ENCODE measurements at places on chromosomes 1 and 21.

- no peak for DNase-seq
Measured at GRCh38 chr1:167440345-167440744, 78.0 kb downstream of the CD247 start.

DNA sequence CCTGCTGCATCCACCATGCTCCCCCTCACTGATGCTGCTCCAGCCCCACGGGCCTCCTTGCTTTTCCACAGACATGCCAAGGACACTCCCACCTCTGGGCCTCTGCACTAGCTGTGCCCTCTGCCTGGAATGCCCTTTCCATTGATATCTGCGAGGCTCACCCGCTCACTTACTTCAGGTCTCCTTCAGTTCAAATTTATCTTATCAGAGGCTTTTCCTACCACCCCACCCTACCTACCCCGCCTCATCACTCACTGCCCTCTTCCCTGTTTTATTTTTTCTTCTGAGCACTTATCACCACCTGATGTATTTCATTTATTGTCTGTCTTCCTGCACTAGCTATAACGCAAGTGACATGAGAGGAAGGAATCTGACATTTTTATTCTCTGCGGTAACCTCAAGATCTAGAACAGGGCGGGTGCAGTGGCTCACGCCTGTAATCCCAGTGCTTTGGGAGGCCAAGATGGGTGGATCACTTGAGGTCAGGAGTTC lies 7.0 kb downstream of the HSPG2 start:
- no peak for DNase-seq

- DNase-seq = no peak
Measured at GRCh38 chr21:36788120-36788638, 89.3 kb downstream of the SIM2 start.

DNA sequence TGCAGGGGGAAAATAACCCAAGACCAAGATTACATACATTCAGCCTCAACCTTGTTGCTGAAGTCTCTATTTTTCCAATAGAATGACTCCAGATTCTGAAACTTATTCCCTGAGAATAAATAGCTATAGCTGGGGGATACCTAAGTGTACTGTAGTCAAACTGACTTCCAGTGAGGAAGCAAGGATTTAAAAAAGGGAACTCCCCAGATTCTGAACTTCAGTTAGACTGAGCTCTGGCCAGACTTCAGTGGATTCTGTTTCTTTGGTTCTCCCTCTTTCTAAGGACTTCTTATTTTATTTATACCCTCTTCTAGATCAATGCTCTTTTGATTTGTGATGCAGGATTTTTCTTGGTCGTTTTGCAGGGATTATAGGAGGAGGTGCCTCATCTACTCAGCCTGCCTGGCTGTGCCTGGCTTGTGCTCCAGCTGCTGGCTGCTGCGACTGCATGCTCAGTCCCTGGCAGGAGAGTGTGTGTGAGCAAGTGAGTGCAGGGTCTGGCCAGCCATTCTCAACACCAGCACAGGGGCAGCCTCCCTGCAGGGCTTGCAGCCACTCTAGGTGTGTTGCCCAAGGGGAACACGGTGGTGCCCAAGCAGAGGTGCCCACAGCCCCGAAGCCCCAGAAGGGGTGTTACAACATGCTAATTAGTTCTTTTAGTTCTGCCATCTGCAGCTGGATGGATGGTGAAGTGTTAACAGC lies 43.0 kb downstream of the SPATA17 start:
- no peak for DNase-seq

DNA sequence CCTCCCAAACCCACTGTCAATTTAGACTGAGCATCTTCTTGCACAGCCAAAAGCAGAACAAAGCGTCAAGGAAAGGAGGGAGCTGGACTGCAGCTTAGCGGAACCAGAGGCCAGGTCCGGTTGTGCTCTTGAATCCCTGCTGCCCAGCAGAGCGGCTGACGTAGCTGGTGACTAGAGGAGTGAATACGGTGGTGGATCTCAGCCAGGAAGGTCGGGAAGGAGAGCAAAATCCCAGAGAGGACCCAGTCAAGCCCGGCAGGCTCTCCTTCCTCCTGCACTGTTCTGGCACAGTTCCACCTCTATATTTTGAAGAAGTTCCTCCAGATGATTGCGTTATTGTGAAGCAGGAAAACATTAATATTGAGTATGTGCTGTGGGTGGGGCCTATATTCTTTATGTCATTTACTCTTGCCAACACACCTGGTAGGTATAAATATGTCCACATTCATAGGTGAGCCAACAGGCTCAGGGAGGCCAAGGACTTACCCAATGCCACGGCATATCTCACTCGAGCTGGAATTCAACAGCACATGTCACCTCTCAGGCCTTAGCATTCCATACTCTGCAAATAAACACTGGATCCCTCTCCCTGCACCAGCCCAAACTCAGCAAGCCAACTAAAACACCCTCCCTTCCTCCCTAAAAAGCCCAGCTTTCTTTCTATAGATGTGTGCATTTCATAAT lies 23.6 kb upstream of the ABCB10 start:
- DNase-seq = no peak

DNA sequence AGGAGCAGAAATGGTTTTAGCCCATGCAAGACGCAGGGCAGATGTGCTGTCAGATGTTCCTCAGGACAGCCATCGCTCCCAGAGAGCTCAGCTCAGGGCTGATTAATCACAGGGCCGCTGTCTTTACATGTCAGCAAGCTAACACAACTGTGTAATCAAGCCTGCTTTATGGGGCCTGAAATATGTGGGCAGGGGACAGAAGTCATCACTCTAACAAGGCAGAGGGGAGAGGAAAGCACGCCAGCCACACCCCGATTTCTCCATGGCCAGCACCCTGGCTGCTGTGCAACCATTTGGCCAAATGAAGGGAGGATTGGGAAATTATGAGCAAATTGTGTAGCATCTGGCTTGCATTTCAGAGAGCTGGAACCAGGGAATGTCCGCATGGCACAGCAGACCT lies 368.8 kb downstream of the NPHP4 start:
- no peak for DNase-seq

- DNase-seq = no peak
Measured at GRCh38 chr21:31201548-31201947, 142.5 kb downstream of the TIAM1 start.

DNA sequence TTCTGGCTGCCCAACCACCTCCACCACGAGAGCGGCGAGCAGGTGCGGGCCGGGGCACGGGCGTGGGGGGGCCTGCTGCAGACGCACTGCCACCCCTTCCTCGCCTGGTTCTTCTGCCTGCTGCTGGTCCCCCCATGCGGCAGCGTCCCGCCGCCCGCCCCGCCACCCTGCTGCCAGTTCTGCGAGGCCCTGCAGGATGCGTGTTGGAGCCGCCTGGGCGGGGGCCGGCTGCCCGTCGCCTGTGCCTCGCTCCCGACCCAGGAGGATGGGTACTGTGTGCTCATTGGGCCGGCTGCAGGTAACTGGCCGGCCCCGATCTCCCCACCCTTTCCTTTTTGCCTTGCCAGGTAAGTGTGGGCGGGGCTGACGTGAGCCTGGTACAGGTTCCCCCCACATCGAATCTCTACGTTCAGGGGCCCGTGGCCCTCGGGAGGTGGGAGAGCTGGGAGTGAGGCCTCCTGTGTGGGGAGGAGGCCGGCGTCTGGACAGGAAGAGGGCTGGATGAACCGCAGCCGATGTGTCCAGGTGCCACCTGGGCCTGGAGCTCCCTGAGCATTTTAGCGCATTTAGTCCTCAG lies 51.7 kb downstream of the COL18A1 start:
- peak; percentile 45 for DNase-seq

GRCh38 chr1:203677771-203678170 lies 51.1 kb downstream of the ATP2B4 start:
- DNase-seq = no peak

DNA sequence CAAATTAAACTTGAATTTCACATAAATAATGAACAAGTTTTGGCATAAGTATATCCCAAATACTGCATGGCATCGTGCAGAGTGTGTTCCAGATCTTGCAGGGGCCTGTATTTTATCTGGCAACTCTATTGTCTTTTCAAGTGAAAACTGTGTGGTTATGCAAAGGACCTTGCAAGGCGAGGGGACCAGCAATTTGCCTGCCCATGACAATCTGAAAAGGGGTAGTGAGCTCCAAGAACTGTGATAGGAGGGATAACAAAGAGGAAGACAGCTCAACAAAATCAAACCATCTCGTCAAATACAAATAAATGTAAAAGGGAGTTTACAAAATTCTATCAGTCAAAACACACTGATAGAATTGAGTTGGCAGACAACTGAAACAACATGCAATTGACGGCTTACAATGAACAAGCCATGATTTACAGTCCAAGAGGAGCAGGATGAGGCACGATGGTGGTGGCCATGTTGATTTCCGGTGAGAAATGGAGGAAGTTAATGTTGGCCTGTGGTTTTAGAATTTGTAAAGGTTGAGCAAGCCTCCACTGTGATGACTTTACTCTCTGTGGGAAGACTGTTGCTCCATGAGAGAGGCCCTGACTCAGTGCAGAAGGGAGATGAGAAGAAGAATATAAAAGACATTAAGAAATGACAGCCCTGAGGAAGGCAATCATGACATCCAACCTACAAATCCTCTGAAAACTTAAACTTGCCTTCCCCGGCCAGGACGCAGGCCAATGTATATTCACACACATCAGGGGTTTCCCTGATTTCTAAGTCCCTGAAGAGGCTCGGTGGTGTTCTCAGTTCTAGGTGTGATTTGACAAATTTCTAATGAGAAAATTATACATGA lies 132.2 kb downstream of the ADSS2 start:
- DNase-seq = no peak

DNA sequence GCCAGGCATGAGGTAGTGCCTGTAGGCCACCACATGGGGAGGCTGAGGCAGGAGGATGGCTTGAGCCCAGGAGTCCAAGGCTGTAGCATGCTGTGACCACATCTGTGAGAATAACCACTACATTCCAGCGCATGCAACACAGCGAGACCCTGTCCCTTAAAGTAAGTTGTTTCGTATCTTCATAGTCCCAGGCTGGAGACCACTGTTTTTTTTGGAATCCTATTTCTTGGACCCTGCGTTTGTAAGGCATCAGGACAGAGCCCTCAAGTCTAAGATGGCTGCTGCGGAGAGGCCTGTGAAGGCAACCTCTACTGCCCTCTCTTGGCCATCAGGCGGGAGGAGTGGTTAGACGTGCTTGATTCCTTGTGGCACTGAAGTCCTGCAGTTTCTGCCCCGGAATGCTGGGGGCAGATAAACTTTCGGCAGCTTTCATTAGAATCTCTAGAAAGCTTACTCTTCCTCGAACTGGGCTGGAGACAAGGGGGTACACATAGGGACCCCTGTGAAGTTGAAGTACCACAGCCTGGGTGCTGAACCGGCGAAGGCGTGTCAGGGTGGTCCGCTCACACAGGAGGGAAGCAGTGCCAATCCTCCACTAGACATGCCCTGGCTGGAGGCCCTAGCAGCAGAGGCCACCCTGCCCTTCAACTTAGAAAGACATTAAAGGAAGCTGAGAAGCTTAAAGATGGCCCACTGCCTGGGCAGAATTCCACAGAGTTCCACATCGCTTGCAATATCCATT lies 36.6 kb downstream of the RABIF start:
- DNase-seq = peak; percentile 67

GRCh38 chr1:8354038-8354437 lies 36.1 kb downstream of the SLC45A1 start:
- no peak for DNase-seq

- DNase-seq = no peak
Measured at GRCh38 chr1:25522031-25522655, 21.3 kb upstream of the LDLRAP1 start.

GRCh38 chr1:180781718-180782117 lies 131.0 kb upstream of the KIAA1614 start:
- no peak for DNase-seq

GRCh38 chr1:232766241-232766890 lies 38.9 kb upstream of the MAP10 start:
- peak; percentile 17 for DNase-seq

GRCh38 chr21:31879911-31880310 lies 7.1 kb downstream of the HUNK start:
- DNase-seq = no peak

GRCh38 chr21:44837537-44837936 lies 19.7 kb upstream of the SUMO3 start:
- no peak for DNase-seq

DNA sequence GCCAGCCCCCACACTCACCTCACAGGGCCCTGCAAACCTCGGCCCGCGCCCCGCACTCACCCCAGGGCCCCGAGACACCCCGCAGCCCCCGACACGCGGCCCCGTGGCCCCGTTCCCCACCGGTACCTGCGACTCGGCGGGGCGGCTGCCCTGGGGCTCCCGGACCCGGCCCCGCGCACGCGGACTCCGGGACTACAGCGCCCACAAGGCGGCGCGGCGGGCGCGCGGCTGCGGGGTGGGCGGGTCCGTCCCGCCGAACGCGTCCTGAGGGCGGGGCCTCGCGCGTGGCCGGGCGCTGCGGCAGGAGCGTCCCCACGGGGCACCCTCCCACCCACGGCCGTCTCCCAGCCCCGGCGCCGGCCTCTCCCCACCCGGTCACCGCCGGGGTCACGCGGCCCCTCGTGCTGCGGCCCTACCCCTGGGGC lies at the start of gene SLC19A1:
Gene SLC19A1, minus strand, starts transcription at position 199 of the 425 bp plus-strand sequence. CDS start 4,481 bp downstream, outside the sequence.
- DNase-seq = peak; percentile 89

GRCh38 chr1:187959062-187959461 lies 1130.3 kb downstream of the PLA2G4A start:
- DNase-seq = no peak

- no peak for DNase-seq
Measured at GRCh38 chr1:226661965-226662364, 77.1 kb downstream of the ITPKB start.

DNA sequence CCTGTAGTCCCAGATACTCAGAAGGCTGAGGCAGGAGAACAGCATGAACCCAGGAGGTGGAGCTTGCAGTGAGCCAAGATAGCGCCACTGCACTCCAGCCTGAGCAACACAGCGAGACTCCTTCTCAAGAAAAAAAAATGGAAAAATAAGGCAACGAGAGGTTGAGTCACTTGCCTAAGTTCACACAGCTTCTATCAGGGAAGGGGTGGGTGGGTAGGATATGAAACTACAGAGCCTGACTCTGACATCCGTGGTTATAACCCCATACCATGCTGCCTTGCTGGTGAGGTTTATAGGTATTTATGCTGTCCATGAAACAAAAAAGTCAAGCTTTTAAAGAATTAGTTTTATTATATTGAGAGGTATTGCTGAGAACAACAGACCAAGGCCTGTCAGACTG lies 61.5 kb upstream of the RAB4A start:
- DNase-seq = no peak

GRCh38 chr1:107535091-107535490 lies 394.3 kb downstream of the NTNG1 start:
- peak; percentile 79 for DNase-seq

GRCh38 chr1:92877792-92878191 lies 46.0 kb downstream of the RPL5 start:
- peak; percentile 75 for DNase-seq
